ENCODE measurements at places on chromosomes 13 and 19.
A peak's percentile ranks its signal among the peaks of the same experiment; 100 is the strongest.

GRCh38 chr13:74966814-74967424 lies 515.0 kb downstream of the TBC1D4 start:
- peak; percentile 16 for DNase-seq

GRCh38 chr19:17112700-17113099 lies 37.1 kb downstream of the MYO9B start:
- DNase-seq: no peak

- no peak for DNase-seq
Observed at GRCh38 chr13:30576528-30576927, 41.2 kb upstream of the USPL1 start.

DNA sequence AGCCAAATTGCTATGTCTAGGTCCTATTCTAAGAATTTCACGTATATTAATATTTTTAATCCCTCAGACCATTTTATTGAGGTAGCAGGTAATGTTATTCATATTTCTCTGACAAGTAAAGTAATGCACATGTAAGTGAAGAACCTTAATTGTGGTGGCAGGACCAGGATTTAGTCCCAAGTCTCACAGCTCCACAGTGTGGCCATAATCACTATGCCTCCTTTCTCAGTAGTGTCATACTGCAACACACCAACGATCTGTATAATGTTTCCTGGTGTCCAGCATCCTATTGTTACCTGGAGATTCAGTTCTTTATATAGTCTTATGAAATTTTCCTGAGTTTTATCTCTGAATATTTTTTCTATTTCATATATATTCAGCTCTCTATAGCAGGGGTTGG lies 340.3 kb downstream of the OLFM4 start:
- DNase-seq: no peak

DNA sequence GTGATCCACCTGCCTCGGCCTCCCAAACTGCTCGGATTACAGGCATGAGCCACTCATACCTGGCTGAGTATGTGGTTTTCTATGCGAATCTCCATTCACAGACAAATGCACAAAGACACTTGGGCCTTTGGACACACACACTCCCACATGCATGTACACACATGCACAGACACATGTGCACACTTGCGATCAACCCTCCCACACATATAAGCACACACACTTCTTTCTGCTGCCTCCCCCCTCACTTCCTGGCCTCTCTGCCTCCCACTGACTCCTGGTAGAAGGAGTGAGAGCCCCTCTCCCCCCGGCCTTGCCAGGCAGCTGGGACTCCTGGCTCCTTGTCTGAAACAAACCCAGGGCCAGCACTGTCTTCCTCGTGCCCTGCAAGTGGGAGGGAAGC lies 29.3 kb upstream of the PLEKHF1 start:
- DNase-seq: no peak

DNA sequence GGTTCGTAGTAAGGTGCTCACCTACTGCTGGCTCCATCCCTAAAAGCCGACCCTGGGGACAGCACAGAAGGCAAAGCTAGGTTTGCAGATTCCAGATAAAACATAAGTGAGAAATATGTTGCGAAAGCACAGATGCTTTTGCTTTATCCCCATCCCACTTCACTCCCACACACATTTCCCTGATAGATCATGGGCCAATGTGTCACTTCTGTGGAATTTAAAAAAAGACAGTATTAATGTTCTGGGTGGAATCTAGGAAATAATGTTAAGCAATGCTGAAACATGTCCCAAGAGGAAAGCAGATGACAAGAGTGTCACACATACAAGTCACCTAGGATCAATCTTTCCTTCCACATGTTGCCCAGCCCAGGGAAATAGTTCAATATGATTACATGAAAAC lies 661.0 kb upstream of the MIR17HG start:
- DNase-seq: no peak

GRCh38 chr19:29562299-29563297 lies 36.8 kb downstream of the VSTM2B start:
- no peak for DNase-seq

- no peak for DNase-seq
Observed at GRCh38 chr13:85373322-85373721, 425.9 kb downstream of the SLITRK6 start.

GRCh38 chr19:18417250-18418028 lies 1.8 kb upstream of the SSBP4 start:
- DNase-seq: peak; percentile 90
